ENCODE measurements at places on chromosomes 1 and 21.

DNA sequence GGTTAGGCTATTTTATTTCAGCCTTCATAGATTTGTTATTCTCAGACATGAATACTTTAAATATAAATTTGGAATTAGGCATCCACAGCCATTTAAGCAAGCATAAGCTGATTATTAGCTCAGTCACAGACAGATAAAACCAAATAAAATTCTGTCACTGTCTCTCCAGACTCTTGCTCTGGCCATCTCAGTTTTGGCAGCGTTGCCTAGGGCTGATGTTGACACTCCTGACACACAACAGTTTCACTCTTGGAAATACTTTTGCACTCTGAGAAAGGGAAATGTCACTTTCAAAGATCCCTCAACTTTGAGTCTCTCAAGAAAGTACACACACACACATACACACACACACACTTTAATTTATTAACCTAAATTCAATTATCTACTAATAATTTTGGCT is 372.7 kb downstream of the BRINP3 start:
- no peak for DNase-seq

GRCh38 chr1:186616511-186616910 is 63.7 kb downstream of the PTGS2 start:
- DNase-seq = no peak

- peak; percentile 41 for DNase-seq
Measured at GRCh38 chr1:24586970-24587820, 31.3 kb downstream of the NCMAP start.

DNA sequence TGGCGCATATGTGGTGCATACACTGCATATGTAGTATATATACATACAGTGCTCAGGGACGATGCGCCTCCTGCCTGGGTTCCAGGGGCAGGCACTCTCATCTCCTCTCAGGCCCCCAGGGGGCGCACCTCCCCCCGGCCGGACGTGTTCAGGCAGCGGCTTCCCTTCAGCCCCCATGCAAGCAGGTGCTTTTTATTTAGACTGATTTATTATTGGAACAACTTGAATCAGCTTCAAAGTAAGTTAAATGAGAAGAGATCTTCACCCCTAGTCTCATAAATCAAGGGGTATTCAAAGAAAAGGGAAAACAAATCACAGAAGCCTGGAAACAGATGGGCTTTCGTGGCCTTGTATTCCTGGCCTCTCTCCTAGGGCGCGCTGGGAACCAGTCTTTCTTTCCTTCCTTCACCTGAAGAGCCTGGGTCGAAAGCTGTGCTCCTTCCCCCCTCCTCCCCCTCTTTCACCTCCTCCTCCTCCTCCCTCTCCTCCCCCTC is 64.6 kb downstream of the UBIAD1 start:
- peak; percentile 42 for DNase-seq

GRCh38 chr1:27872802-27873551 is 633 bp downstream of the THEMIS2 start:
- DNase-seq = peak; percentile 28

DNA sequence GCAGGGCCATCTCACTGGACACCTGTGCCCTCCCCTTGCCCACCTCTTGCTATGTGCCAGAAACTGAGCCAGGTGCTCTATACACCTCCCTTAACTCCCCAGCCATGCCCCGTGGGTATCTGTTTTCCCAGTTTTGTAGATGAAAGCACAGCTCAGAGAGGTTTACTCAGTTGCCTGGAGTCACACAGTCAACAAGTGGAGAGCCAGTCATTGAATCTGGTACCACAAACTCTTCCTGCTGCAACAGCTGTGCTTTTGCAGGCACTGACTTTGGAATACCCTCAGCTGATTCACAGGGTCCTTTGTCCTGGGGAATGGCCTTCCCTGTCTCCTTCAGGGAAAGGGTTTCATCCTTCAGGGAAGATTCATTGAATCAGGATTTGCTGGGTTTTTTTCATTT is 22.1 kb downstream of the PAX7 start:
- DNase-seq = no peak

DNA sequence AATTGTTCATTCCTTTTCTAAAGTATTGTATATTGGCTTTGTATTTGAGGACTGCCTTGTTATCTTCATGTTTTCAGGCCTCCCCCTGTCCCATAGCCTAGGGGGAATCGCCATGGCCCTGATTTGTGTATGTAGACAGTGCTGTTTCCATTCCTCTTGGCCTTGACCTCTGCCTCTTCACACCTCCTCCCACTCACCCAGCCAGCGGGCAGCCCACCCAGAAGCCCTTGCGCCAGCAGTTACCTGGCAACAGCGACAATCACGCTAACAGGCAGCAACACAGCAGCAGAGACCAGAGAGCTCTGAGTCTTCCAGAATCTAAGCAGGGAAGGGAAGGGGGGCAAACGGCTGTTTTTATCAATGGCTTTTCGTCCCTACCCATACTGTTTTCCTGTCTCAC is 50.0 kb upstream of the NPL start:
- DNase-seq = no peak

GRCh38 chr1:217417363-217417762 is 213.5 kb downstream of the GPATCH2 start:
- no peak for DNase-seq

DNA sequence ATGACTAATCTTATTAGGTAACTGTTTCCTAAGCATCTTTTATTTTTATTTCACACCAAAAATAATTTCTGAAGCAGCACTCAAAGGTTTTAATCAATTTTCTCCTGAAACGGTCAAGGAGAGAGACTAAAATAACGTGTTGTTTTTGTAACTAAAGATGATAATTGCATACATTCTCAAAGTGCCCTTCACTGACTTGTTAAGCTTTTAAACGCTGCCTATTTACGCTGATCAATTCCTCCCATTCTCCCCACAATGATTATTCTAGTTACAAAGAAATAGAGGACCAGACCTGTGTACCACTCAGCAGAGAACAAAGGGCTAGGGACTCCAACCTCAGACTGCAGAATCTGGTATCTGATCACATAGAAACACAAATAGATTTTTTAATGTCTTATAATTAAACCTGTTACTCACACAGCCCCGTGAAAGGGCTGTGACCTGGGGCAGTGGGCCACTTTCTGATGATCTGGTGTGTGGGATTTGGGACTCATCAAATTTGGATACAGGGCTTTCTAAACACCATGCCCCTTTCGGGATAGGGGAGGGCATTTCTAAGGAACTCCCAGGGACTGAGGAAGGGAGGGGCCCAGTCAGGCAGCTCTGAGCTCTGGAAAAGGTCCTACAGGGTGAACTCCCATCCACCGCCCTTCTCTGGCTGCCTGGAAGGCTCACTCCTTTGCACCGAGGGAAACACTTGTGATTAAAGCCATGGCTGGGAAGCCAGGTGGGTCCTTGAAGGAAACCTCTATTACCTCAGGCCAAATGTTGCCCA is 65.2 kb downstream of the BCAR3 start:
- DNase-seq = no peak

GRCh38 chr1:234923626-234924025 is 205.0 kb downstream of the TOMM20 start:
- no peak for DNase-seq

- DNase-seq = no peak
Measured at GRCh38 chr1:161013131-161013487, 7.8 kb downstream of the F11R start.

- DNase-seq = no peak
Measured at GRCh38 chr1:55078470-55078869, 39.1 kb downstream of the PCSK9 start.

DNA sequence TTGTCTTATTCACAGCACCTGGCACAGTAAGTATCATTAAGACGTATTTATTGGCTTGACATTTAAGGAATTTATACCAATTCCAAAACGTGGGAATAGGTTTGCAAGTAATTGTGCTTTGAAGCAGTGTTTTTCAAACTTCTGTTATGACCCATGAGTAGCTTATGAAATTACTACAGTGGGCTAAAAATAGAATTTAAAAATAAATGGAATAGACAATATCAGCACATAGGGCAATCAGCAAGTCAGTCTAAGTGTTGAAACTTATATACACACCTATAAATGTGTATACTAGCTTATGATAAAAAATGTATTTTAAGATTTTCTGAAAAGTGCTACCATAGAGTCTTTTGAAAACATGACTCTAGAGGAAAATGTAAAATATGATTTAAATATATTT is 116.6 kb downstream of the LMX1A start:
- DNase-seq = no peak

GRCh38 chr1:2826736-2827292 is 25.3 kb upstream of the TTC34 start:
- no peak for DNase-seq

Measured in adipocyte (in vitro differentiated cells).